ENCODE measurements at places on chromosomes 5 and 9.

DNA sequence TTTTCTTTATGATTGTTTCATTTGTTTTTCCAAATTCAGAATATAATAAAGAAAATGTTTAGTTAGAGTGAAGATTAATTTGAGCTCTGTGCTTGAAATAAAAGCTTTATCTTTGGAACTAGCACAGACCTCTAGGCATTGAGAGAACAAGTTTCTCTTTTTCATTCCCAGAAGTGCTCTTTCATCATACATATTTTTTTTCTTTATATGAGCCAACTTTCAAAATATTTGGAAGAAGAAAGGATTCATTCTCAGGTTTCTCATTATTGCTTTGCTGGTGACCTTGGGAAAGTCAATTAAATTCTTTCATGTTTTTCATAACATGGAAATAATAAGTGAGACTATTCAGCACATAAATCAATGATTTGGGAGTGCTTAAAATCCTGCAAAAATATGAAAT, 16.8 kb downstream of the CTXN3 start:
- DNase-seq = no peak

DNA sequence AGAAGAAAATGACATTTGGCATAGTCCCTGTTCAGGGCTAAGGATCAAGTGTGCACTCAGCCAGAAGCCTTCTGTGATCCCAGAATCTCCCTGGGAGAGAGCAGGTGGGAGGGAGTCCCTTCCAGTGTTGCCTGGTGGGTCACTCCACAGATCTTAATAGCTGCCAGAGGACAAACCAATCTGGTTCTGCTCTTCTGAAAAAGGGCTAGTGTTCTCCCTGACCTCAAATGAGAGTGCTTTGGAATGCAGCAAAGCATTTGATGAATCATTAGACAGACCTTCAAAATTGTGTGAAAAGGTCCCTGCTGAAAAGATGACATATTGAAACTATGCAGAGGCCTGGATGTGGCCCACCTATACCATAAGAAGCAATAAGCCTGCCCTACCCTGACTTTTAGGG, 339.7 kb downstream of the TMEM232 start:
- no peak for DNase-seq

DNA sequence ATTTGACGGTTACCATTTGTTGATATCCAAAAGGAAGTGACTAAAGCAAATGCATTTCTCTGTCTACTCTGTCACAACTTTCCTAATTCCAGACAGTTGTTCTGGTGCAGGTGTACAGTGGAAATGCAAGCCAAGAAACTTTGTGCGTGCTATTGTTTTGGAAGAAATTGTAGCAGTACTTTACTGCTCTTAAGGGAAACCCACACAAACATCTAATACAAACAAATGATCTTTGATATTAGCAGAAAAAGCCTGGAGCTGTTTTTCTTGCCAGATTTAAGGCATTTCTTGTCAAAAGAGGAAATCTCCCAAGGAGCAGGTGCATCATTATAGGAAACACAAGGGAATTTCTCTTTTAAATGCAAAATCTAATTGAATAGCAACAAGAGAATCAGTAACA, 2.0 kb downstream of the SNCAIP start:
- no peak for DNase-seq

GRCh38 chr5:115594128-115595047, 7.9 kb downstream of the TICAM2 start:
- no peak for DNase-seq

GRCh38 chr5:478369-478981, 35.5 kb downstream of the EXOC3 start:
- DNase-seq = no peak

DNA sequence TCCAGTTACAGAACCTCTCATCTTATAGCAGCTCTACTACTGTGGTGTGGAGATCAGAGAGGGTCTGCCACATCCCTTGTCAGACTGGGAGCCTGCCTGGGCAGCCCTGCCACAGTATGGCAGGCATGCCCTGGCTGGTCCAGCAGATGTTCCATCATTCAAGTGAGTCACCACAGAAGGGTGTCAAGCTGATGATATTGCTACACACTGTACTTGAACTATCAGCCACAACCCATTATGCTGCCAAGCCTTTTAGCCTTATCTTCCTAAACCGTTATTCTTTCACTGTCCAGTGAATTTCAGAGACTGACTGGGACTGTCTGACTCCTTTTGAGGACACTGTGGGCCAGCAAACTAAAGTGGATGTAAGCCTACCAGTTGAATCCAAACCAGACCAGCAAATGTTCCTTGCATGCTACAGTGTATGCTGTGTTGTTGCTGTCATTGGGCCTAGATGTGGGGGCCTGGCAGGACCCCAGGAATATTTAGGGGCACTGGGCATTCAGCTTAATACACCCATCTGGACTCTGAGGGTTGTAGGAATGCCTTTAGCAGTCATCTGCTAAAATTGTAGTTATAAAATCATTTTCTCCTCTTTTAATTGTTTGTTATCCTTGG, 202.6 kb downstream of the NR3C1 start:
- peak; percentile 74 for DNase-seq

- no peak for DNase-seq
Observed at GRCh38 chr5:11396917-11397316, 507.3 kb downstream of the CTNND2 start.

DNA sequence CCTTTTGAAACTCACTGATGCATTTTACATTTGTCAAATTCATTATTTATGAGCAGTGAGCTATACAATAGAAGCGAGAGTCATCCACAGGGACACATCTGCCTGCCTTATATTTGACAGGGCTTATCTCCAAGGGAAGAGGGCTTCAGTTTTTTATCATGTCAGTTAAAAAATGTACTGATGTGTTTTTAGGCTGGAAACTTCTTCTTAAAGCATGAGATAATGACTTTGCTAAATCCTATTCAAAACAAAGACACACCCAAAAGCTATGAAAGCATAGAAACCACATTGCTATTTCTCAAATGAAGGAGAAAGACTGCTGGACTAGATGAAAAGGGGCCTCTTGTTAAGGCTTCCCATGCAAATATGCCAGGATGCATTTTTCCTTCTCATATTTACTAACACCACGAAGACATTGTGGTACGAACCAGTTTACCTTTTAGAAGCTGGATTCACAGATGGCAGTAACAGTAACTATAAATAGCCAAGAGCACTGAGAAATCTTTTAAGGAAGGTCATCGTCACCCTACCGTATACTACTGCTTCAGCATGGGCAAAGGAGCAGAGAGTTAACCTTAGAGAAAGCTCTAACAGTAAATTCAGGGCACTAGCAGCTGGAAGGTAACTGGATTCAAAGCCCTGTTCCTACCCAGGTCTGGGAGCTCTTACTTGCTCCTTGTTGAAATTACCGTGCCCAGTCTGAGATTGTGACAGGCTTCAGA, 86.3 kb upstream of the IFNK start:
- no peak for DNase-seq

- DNase-seq = no peak
Observed at GRCh38 chr5:122150215-122150614, 20.9 kb downstream of the ZNF474 start.

DNA sequence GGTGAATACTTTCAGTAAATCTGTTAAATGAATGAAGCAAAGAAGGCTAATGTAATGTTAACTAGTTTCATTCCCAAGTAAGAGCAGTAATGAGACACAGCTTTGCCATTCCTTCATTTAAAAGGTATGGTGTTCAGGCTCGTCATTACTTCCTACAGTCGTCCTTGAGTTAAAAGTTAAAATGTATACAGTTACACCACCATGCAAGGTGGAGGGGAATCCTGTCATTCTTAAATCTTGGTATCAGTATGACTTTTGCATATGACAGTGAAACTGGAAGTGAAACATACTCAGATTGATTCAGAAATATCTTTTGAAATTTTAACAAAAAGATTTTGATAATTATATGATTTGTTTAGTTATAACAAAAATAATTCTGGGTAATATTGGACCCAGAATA, 25.9 kb downstream of the MTRR start:
- no peak for DNase-seq

DNA sequence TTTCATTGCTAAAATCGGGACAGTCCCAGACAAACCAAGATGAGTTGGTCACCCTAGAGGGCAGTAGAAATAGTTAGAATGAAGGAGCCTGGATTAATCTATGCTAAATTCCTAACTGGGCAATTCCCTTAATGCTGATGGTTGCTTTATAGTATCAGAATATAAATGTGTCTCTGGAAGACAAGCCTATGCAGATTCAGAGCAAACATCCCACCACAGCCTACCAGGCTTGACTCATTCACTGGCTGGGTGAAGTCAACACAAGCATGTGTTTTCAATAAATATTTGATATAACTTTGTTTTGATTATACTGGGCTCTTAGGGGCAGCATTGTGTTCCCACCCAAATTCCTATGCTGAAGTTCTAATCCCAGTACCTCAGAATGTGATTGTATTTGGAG, 79.3 kb downstream of the RMI1 start:
- DNase-seq = no peak

DNA sequence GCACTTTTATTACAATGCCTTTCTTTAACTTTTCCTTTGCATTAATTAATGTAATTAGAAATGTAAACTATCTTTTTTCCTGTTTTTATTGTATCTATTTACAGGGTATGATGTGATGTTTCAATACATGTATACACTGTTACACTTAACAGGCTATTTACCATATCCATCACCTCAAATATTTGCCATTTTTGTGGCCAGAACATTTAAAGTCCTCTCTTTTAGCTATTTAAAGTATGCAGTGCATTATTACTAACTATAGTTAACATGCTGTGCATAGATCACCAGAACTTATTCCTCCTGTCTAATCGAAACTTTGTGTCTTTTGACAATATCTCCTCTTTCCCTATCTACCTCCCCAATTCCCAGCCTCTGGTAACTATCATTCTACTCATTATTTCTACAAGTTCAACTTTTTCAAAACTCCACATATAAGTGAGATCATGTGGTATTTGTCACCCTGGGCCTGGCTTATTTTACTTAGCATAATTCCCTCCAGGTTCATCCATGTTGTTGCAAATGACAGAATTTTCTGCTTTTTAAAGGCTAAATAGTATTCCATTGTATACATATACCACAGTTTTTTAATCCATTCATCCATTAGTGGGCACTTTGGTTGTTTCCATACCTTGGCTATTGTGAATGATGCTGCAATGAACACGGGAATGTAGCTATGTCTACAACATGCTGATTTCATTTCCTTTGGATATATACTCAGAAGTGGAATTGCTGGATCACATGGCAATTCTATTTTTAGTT, 32.8 kb downstream of the OR2K2 start:
- DNase-seq = no peak

- DNase-seq = no peak
Observed at GRCh38 chr5:7878381-7878873, 9.5 kb downstream of the MTRR start.

DNA sequence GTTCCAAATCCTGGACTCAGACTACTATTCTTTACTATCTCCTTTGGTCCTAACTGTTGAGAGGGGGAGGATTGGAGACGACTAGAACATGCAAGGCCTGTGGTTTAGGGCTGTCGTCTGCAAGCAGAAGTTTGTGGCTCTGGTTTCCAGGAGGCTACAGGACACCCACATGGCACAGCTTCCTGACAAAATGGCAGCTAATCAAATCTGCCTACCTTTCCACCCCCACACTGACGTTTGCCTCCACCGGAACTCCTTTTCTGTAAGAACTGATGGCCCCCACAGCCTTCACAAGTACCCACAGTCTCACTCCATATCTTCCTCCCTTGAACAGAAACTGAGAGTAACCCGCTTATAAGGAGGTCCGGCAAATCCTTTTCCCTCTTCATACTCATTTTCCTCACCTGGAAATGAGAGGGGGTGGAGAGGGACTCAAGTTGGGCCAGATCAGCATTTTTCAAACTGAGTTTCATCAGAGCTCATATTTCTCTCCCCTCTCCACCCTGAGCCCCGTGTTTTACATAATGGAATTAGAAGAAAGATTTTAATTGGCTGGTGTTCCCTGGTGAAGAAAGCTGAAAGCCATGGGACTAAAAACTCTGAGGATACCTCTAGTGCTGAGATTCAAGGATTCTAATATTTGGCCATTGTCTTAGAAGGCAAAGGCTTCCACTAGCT, 5.2 kb downstream of the SLC31A2 start:
- no peak for DNase-seq

- DNase-seq = no peak
Observed at GRCh38 chr9:114317665-114318357, 5.1 kb upstream of the ORM1 start.

GRCh38 chr5:154264549-154265196, 74.1 kb downstream of the GALNT10 start:
- no peak for DNase-seq

GRCh38 chr9:38068701-38069628, at the start of gene SHB:
SHB (minus strand) TSS chr9:38069227; CDS start chr9:38068645, 582 bp downstream.
- peak; percentile 89 for DNase-seq

DNA sequence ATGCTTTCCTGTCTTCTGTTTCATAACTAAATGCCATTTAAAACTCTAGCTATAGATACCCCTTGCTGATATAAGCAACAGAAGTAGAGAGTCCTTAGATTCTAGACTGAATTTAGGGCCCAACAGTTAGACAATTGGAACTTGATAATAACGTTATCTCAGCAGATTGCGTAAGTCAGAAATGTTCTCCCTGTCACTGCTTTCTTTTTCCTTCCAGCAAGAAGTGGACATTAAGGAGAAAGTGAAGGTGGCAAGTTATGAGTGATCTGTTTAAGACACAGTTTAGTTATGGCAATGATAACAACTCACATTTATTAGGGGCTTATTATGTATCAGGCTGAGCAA, 6.9 kb upstream of the GLIS3 start:
- no peak for DNase-seq

GRCh38 chr5:75717082-75717922, at the start of gene POC5:
POC5 (minus strand) TSS chr5:75717437; CDS start chr5:75712937, 4,500 bp downstream.
- peak; percentile 96 for DNase-seq

DNA sequence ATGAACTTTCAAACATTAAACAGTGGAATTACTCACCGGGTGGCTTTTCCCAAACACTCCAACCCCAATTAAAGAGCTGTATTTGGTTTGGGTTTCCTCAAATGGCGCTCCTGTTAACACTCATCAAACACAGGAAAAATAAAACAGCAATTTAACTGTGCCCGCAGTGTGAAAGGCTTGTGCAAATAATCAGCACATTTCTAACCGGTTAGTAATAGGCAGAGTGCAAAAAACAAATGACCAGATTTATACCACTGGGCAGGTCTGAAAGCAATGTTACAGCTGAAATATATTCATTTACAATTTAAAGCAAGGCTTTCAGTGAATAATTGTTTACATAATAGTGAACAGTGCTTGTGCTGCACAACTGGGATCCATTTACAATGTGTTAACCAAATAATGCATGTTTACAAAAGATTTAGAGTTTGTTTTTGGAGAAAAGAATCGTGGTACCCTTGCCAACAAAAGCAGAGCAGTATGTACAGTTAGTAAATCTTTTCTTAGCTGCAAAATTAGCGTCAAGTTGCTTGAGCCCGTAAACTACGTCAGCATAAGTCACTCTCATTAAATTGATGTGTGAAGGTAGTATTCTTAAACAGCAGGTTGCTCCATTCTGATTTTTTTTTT, 662.9 kb upstream of the ZNF608 start:
- no peak for DNase-seq

DNA sequence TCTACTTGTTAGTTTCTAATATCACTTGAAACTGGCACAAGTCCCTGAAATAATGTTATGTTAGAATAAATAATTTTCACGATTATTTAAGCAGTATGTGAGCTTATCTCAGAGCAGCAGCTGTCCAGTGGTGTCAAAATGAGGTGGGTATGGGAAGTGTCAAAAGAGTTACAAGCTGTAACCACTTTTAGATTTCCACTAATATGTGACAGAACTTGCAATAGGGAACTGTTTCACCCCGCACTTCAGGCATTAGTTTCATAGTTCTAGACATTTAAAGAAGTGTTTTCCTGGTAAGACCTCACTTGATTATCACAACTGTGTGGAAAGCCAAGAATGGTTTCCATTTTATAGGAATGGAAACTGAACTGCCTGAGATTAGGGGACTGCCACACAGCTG, 2.9 kb upstream of the ISCA1 start:
- DNase-seq = no peak

- DNase-seq = no peak
Observed at GRCh38 chr9:16718296-16718695, 152.2 kb downstream of the BNC2 start.

Data from psoas muscle (tissue), 8 donors.